ENCODE measurements at places on chromosomes 2 and 18. TPM values are rescaled to one million over a fixed set of nuclear protein-coding genes. Genes with fewer than 3 reads are reported as not detected.

The ACMSD gene
- polyA plus RNA-seq, result 30.0 TPM

The LOXHD1 gene
- 0.79 TPM for polyA plus RNA-seq

The SLC4A3 gene
- 9.6 TPM for polyA plus RNA-seq

The CLEC4F gene
- polyA plus RNA-seq, result 0.08 TPM

The DLX1 gene
- 0.25 TPM for polyA plus RNA-seq

GRCh38 chr2:230267556-230267955, 42.0 kb downstream of the SP140 start:
- no peak for DNase-seq

DNA sequence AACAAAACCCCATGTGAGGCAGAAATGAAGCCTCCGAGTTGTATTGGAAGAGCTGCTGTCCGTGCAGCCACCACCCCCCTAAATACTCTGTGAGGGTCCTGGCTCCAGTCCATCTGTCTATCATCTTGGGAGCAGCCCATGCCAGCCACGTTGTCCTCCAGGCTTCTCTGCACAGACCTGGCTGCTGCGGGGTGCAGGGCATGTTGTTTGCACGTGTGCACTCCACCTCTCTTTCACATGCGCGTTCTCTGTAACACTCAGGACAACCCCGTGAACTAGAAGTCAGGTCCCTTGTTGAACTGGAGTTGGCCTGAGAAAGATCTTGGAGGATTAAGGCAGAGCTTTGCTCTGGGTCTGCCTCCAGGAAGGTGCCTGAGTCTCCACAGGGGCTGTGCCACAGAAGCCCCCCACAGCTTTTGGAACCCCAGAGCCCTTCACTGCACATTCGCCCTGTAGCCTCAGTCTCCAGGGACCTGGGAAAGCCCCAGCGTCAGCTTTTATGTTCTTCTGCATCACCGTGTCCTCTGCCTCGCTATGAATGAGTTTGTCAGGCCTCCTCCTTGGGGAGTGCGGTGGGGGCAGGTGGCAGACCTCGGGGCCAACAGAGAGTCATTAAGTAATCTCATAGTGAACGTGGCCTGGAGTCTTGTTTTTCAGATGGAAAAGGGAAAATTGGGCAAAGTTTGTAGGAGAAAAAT, 16.6 kb downstream of the RTP5 start:
- no peak for DNase-seq

DNA sequence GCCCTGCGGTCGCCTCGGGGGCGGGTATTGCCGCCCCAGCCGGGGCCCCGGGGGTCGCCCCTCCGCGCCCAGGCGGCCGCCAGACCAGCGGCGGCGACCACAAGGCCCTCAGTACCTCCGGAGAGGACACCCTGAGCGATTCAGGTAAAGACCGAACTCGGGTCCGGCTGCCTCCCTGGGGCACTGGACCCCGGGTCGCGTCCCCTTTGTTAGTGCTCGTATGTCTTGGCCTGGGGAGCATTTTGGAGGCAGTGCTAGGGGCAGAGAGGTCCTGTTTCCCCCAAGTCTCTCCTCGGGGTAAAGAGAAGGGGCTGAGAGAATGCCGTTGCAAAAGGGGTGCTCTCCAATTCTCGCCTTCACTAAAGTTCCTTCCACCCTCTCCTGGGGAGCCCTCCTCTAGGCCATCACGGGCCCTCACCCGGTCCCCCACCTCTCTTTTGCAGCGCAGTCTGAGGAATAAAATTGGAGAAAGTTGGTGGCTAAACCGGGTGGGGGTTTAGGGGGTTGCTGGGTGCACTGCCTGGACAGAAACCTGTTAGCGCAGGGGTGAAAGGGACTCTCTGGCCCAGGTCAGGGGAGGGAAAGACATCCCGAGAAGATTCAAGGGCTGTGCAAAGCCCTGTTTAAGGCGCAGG, 2.5 kb downstream of the MYCN start:
- no peak for DNase-seq

- DNase-seq, result no peak
Measured at GRCh38 chr2:51782921-51783765, 751.2 kb upstream of the NRXN1 start.

- no peak for DNase-seq
Measured at GRCh38 chr2:225590932-225591331, 191.4 kb downstream of the NYAP2 start.

GRCh38 chr2:143918465-143918989, 601.4 kb downstream of the ZEB2 start:
- DNase-seq, result no peak

DNA sequence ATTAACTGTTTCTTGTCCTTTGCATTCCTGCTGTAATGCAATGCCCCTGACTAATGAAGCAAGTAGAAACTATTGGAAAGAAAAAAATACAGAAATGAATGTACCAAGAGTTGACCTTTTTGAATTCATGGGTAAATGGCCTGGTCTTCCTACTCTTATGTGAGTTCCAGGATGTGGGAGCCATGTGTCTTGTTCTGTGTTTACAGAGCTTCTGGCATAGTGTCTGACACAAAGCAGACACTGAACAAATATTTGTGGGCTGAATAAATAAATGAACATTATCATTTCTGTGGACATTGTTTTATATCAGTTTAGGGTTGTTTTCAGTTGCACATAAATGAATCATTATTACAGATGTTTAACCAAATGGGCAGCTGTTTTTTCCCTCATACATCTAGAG, 155.5 kb downstream of the CD8B2 start:
- DNase-seq, result no peak

DNA sequence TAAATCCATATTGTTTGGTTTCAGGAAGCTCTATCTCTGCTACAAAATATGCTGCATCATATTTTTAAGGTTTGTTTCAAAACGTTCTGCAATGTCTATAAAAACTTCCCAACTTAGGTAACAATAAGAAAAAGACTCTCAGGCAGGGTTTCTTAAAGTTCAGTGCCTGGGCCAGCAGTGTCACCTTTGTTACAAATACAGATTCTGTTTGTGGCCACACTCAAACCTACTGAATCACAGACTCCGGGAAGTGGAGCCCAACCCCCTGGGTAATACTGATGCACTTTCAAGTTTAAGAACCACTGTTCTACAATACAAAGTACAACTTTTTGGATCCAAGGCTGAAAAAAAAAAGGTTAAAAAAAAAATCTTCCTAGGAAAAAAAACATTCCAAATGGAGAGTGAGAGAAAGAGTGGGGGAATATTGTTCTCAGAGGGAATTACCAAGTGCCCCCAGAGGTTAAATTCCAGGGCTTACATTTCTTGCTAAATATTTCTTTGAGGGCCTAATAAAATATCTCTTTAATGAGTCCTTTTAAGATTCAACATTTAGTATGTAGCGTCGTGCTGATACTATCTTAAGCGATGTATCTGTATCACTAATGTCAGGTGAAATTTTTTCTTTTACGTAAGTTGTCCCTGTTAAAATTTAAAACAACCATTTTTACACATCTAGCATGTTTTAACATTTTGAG, 476.7 kb downstream of the TXNL1 start:
- no peak for DNase-seq

- DNase-seq, result no peak
Measured at GRCh38 chr2:232260075-232260474, 118.5 kb upstream of the ALPP start.

- DNase-seq, result no peak
Measured at GRCh38 chr2:216327447-216327935, 44.8 kb downstream of the MARCHF4 start.

DNA sequence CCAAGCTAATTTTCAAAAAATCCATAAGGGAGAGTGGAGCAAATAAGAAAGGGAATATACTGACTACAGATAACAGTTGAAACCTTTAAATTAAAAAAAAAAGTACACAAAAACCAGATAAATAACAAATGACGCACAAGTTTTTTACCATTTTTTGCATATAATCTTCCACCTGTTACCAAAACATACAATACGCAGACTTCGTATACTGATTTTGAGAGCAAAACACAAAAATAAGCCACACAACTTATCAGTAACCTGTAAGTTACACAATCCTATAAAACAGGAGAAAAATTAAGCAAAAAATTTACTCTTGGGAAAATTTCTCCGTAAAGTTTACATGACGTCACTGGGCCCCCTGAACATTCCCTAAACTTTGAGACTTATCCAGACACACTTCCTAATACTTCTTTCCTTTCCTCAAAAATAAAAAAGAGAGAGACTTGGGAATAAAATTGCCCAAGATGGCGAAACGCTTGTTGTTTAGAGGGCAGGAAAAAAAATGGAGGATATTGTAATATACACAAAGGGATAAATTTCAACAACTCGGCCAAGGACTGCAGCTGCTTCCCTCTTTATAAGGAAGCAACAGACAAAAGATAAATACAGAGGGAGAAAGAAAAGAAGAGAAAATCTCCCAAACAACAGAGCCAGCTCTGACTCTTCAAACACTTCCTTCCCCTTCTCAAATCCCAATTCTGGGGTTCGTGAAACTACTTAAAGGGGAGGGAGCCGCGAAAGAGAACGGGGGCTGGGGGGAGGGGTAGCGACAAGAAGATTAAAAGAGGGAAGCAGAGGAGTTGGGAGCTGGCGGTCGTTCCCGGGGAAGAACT, 1.6 kb downstream of the BAZ2B start:
- DNase-seq, result peak; percentile 96

GRCh38 chr2:159661286-159661685, 44.9 kb upstream of the BAZ2B start:
- no peak for DNase-seq

GRCh38 chr2:199130501-199130900, 327.2 kb downstream of the SATB2 start:
- no peak for DNase-seq

DNA sequence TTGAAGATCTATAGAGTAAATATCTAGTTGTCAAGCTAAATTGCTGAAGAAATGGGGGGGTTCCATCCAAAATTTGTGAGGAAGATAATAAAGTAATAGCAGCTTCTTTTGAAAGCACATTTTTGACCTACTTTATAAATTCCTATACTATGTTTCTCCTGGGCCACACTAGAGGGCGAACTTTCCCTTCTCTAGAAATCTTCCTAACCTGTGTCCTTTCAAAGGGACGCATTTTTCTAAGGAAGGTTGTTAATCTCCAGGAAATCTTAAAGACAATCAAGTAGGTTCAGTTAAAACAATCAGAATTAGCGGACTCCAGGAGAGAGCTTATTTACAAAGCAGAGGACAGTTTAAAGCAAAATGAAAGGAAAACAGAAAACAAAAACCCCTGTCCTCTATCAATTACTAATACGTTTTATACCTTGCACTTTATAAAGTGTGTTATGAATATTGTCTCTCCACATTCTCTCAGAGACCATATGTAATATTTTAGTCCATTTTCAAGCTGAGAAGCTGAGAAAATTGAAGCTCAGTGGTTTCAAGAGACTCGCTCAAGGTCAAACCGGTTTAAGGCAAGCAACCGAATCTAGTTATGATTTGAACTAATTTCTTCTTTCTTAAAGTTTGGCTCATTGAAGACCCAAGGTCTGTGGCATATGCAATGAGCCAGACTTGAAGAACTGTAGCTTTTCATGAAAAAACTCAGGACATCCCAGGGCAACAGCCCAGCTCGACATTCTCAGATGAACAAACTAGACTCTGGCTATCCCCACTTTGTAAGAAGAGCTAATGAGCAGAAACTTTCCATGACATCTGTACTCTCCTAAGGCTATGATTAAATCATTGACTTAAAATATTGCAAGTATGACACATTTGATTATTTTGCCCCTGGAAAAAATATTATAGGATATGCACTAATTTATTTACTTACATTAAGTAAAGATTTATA, 273.6 kb downstream of the PAX3 start:
- no peak for DNase-seq

DNA sequence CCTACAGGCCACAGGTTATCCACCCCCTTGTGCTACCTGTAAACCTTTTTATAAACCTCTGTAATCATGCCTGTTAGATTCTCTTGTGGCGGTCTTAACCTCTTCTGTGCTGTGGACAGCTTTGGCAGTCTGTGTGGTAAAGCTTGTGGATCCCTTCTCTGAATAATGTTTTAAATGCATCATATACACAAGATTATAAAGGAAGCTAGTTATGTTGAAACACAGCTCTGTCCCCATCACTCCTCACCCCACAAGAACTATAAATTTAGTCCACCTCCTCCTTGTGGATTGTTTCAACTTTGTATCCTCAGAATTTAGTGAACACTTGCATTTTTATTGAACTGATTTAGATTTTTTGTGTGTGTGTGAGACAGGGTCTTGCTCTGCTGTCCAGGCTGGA, 107.7 kb downstream of the ICA1L start:
- no peak for DNase-seq

DNA sequence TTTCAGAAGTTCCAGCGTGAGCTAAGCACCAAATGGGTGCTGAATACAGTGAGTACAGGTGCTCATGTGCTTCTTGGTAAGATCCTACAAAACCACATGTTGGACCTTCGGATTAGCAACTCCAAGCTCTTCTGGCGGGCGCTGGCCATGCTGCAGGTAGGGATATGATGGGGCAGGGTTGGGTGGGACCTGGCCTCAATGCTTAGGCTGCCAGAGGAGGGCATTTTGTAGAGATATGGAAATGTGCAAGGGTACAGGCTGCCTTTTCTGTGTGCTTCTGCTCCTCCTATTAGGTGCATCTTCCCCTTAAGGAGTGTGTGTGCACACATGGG, 22.1 kb downstream of the GCKR start:
- DNase-seq, result no peak

DNA sequence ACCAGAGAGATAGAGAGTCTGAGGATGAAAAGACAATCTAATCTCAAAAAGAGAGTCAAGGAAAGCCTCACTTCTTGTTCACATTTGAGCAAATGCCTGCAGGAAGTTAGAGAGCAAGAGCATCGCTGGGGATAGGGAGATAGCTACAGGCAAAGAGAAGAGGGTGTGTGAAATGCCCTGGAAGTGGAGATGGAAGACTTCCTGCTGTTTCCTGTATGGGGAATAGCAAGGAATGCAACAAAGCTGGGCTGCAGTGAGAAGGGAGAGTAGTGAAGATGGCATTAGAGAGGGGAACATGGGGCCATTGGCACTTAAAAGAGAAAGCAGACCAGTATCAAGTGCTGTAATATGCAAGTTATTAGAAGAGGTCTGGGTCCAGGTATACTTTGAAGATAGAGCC, 488.6 kb downstream of the METTL4 start:
- no peak for DNase-seq

- DNase-seq, result no peak
Measured at GRCh38 chr2:132958887-132959286, 288.9 kb upstream of the LYPD1 start.

DNA sequence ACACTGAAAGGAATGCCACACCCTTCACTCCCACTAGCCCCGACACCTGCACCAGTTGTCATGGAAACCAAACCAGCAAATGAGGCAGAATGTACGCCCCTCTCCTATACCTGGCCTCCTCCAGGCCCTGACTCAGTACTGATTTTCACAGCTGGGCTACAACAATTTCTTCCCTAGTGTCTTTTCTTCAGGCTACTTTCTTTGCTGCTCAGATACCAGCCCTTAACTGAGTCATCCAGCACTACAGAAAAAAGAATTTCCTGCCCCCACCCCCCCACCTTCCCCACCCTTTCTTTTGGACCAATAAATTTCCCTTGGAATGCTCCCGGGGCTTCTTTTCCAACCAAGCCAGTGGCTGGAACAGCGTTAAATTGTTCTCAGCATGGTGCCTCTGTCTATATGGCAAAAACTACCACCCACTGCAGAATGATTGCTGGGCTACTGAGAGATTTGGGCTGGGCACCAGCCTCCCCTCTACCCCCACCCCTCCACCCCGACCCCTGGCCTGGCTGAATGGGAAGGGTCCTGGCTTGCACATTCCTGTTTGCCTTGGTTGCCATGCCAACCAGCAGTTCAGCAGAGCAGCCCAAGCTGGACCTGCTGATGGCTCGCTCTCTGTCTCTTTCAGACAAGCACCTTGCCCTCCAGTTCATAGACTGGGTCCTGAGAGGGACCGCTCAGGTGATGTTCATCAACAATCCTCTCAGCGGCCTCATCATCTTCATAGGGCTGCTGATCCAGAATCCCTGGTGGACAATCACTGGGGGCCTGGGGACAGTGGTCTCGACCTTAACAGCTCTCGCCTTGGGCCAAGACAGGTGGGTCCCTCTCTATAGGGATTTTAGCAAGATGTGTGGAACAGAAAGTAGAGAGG, 11.3 kb downstream of the SLC14A2 start:
- DNase-seq, result no peak
